ENCODE measurements at places on chromosomes 5 and 9.

GRCh38 chr5:172502410-172502809 is 48.1 kb upstream of the SH3PXD2B start:
- DNase-seq = no peak

- DNase-seq = peak; percentile 97
Observed at GRCh38 chr9:115615821-115616665, 498.1 kb upstream of the TNC start.

- DNase-seq = peak; percentile 90
Observed at GRCh38 chr9:116687074-116687753, at the start of gene TRIM32. TRIM32 (plus strand) TSS chr9:116687305; CDS start chr9:116697743, 10,438 bp downstream.

DNA sequence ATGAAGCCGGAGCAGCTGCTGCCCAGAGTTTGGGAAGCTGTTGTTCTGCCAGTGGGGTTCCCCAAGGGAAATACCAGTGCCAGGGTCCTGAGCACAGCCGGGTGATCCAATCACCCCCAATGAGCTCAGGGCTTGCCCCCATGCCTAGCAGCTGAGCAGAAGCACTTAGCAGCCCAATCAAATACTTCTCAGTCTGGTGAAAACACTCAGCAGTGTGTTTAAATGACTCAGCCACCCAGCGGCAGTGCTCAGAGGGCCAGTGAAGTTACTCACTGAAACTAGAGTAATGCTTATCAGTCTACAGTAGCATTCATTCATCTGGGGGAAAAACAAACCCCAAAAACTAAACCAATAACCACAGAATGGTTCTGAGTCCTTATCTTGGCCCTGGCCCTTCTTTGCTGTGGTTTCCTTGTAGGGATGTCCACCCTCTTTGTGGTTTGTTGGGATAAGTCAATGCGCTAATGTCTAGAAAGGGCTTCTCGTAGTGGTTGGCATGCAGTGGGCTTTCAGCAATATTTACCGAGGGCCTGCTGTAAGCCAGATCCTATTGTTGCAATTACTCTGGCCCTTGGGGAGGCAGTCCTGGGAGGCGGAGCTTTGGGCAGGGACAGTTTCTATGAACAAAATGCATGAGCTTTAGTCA is 43.1 kb downstream of the LHX2 start:
- DNase-seq = peak; percentile 86

DNA sequence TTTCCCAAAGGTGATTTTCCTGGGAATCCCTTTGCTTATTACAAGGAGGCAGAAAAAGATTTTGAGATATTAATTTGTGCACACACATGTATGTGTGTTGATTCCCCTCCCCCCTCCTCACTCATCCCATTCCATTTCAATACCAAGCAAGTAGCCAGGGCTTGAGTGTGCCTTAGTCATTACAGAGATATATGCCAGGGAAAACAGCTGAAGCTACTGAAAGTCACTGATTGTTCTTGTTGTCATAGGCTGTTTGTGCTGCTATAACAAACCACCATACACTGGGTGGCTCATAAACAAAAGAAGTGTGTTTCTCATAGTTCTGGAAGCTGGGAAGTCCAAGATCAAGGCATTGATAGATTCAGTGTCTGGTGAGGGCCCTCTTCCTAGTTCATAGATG is 158.6 kb downstream of the BAAT start:
- DNase-seq = no peak

DNA sequence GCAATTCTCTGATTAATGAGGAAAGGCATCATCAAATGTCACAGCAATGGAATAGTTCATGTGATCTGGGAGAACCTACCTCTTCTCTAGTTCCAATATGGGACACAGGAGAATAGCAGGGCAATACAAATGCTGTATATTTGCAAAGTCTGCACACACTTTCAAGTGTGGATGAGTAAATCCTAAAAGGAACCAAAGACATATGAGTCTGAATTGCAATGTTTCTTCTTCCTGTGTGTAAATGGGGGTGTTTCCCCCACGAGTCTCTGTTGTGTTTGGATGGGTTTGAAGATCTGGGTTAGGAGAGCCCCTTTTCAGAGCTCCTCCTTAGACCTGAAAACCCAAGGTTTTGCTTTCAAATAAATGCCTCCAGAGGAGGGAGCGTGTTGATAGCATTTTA is 26.9 kb downstream of the SLC46A2 start:
- no peak for DNase-seq

DNA sequence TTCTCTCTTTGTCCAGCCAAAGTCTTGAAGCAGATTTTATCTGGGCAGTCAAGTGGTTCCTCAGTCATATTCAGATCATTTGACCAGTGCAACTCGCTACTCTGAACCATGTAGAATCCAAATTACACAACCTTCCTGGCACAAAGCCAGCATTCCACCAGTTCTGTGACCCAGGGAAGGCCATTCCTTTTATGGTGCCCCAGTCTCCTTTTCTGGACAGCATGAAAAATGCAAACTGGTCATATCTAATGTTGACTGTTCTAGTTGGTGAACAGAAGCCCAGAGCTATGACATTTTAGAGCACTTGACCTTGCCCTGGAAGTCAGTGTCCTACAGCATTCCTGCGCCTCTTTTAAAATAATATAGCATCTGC is 364.6 kb downstream of the BRINP1 start:
- DNase-seq = peak; percentile 95

GRCh38 chr5:94575196-94575595 is 43.2 kb downstream of the KIAA0825 start:
- no peak for DNase-seq

- DNase-seq = no peak
Observed at GRCh38 chr9:132770770-132771310, 100.6 kb downstream of the GTF3C4 start.

DNA sequence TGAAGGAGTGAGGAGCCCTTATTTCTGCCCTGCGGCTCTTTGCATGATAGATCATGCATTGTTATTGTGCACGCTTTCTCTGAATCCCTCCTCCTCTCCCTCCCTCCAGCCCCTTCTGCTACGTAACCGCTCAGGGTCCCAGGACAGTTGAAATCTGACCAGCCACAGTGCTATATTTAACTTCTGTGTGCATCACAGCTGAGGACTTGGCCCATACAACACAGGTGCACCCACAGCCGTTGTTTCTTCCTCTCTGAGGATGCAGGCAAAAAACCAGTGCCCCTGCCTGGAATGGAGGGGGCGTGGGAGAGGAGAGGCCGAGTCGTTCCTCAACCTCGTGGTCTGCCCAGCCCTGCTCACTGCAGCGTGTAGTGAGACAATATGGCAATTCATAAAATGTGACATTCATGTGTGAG is 335.6 kb upstream of the CLINT1 start:
- DNase-seq = no peak

GRCh38 chr9:14369011-14369410 is 55.1 kb upstream of the NFIB start:
- DNase-seq = no peak

- DNase-seq = no peak
Observed at GRCh38 chr5:132747616-132748440, 602 bp downstream of the CCNI2 start.

DNA sequence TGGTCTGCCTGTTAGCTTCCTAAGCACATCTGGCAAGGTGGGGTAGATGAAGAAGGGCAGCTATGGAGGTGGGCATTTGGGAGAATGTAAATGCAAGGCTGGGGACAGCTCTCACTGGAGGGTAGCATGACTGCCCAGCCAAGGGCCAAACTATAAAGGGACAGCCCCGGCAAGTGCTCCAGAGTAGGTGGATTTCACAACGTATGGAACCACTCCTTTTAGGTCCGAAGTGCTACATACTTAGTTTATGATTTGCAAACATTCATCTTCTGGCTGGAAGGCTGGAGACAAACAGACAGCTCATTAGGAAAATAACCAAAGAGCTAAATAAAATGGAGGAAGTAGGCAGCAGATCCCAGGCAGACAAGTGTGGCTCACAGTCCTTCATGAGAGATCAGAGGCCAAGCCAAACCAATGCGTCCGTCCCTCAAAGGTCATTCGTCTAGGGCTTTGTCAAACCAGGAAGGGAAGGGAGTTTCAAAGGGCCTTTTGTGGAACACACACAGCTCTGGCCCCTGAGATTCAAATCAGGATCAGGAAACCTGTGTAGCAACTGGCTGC is 42.5 kb upstream of the GLRX start:
- DNase-seq = no peak

All from EL (cell line).